ENCODE measurements at places on chromosomes 13 and 19.
A peak's percentile ranks its signal among the peaks of the same experiment; 100 is the strongest.

- no peak for DNase-seq
These were observed 36.3 kb downstream of the STOML3 start for GRCh38 chr13:38954291-38954690.

DNA sequence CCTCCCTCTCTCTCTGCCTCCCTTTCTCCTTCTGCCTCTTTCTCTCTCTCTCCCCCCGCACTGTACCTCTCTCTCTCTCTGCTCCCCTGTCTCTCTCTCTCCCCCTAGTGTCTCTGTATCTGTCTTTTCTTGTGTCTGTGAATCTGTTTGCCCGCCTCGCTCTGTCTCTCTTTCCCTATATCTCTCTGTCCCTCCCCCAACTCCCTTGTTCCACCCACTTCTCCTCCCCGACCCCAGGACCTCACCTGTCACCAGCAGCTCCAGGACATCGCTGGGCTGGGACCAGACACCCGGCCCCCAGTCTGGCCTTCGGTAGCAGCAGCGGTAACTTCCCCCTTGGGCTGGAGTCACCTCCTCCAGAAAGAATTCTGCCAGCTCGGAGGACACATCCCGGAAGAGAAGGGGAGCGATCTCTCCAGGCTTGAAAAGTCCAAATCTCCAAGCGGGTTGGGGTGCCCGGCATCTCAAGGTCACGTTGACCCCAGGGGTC, 3.9 kb downstream of the OSCAR start:
- DNase-seq = peak; percentile 44

DNA sequence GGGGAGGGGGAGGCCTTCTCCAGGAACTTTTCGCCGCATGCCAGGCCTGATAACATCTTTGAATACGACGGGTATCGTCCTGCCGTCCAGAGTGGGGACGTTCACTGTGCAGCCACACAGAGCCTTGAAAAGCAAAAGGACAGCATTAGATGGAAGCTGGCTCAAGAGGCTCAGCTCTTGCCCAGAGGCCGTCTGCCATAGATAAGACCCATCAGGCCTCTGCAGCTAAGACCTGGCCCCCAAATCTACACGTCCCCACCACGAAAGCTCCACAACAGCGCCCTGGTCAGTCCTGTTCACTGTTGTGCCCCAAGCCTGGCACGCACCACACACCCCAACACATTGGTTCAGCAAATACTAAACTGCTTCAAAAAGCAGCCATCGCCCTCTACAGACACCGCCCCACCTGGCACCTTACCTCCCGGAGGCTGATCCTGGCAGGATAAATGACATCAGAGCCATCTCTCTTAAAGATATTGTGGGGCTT, 2.1 kb downstream of the DNAJB1 start:
- DNase-seq = no peak

GRCh38 chr19:44904426-44904994, 1.1 kb upstream of the APOE start:
- no peak for DNase-seq

DNA sequence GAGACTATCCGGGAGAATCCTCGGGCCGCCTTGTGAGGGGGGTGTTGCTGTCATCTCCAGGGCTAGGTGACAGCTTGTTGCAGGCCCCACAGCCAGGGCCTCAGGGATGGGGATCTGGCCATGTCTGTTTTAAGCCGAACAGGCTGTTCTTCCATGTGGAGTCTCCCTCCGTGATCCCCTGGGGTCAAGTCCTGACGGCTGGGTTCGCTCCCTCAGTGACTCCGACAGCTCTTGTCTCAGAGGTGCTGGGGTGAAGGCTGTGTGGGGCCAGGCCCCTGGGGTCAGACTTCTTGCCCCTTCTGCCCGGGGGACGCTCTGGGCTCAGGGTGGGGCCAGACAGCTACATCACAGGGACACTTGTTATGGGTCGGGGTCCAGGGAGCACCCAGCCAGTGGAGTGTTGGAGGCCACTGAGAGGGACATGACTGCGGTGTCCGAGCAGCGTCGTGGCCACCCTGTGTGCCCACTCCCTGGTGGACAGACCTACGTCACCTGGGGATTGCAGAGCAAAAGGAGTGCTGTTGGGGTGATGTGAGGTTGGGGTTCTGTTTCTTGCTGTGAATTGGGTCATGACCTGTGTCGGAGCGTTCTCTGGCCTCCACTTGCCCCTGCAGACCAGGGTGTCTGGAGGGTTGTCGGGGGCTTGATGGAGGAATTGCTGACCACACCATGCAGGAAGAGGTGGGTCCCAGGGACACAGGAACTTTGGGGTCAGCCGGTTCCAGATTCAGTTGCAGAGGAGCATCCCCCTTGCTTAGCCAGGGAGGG, 21.5 kb downstream of the EPN1 start:
- DNase-seq = no peak

- DNase-seq = no peak
These were observed at the start of gene GFY for GRCh38 chr19:49425178-49425577. GFY (plus strand) TSS chr19:49425388; CDS start chr19:49426431, 1,043 bp downstream.

- no peak for DNase-seq
These were observed 2.7 kb downstream of the KLK2 start for GRCh38 chr19:50875795-50876422.

DNA sequence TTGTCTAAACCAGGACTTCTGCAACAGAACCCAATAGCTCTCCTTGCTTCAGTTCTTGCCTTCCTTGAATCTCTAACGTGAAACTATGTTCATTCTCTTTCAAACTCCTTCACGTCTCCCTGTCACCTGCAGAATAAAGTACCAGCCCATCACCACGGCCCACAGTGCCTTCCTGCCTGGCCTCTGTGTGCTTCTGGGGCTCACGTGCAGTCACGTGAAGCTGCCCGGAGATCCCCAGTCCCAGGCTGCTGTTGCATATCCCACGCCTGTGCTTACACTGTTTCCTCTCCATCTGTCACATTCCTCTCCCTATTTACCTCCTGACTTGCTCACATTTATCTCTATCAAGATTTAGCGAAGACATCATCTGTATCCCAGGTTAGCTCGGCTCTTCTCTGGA, 102.8 kb downstream of the STARD13 start:
- DNase-seq = no peak

GRCh38 chr13:38871275-38871674, 119.4 kb downstream of the STOML3 start:
- DNase-seq = no peak

DNA sequence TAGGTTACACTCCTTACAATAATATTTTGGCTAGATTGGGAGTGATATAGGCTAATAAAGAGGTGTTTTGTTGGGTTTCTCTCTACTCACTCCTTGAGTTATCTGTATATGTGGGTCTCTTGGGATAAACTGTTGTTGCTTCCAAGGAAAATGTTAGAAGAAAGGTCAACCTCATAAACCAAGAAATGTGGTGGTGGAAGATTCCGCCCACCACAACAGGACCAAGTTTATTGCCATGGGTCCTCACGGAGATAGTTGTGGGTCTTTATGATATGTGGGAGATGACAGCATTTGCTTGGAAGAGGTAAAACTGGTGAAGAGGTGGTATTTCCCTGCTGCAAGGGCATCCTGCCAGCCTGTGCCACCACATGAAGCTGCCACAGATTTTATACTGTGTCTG, 259.6 kb downstream of the DCLK1 start:
- no peak for DNase-seq

GRCh38 chr19:531753-532560, at the start of gene CDC34:
CDC34 (plus strand) TSS chr19:531760; CDS start chr19:531932, 172 bp downstream.
- DNase-seq = no peak

GRCh38 chr13:110306340-110306959, 507 bp downstream of the COL4A1 start:
- DNase-seq = no peak

- no peak for DNase-seq
These were observed 27.2 kb downstream of the MYH14 start for GRCh38 chr19:50230379-50231351.

- no peak for DNase-seq
These were observed 4.0 kb downstream of the PTBP1 start for GRCh38 chr19:801030-801860.

DNA sequence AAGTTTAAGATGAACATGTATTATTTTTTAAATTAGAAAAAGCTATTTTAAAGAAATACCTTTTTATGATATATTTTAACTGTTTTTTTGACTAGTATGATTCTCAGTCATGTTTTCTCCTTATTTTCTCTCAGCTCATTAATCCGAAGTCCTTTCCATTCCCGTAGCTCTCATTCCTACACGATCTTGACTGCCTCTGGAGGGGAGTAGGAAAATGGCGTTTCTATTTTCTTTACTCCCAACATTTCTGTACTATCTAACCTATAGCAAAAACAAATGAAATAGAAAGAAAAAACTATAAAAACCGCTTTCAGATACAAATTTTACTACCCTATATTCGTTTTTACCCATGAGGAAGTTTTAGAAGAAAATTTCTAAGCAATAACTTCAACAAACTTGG, 343.8 kb downstream of the RBM26 start:
- DNase-seq = no peak

DNA sequence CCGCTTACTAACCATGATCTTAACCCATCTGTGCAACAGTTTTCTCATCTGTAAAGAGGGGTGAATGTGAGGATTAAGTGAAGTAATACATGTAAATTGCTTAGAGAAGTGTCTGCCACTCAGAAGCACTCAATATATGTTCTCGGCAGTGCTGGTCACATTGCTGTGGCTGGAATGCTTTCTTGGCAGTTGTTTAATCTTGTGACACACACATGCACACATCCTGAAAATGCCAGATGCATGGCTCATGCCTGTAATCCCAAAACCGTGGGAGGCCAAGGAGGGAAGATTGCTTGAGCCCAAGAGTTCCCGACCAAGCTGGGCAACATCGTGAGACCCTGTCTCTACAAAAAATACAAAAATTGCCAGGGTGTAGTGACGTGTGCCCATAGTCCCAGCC, 4.9 kb upstream of the DMKN start:
- DNase-seq = no peak

- no peak for DNase-seq
These were observed 30.8 kb upstream of the CACTIN start for GRCh38 chr19:3657395-3657769.
